Inflammatory macrophage treated with lipopolysaccharide for 1 hour (primary cell): ENCODE measurements at places on chromosomes 16 and 17.
A peak's percentile ranks its signal among the peaks of the same experiment; 100 is the strongest.

DNA sequence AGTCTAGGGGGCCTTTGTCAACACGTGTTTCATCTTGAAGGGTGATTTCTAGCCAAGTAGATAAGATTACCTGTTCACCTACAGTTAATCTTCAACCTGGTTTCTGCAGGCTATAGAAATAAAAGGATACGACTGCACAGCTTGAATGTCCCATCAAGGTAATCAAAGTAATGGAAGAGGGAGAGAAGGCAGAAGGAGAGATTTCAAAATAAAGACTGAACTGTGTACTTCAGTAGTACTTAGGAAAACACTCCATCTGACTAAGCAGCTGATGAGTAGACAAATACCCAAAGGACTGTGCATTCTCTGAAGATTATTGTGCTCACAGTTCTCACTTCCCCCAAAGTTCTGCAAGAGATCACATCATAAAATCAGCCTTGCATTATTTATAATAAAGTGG is 5.8 kb upstream of the RFFL start:
- peak; percentile 37 for DNase-seq

GRCh38 chr16:89546781-89547180 is 13.7 kb upstream of the RPL13 start:
- no peak for DNase-seq

GRCh38 chr17:46194393-46195216 is 1.4 kb upstream of the KANSL1 start:
- peak; percentile 50 for DNase-seq

DNA sequence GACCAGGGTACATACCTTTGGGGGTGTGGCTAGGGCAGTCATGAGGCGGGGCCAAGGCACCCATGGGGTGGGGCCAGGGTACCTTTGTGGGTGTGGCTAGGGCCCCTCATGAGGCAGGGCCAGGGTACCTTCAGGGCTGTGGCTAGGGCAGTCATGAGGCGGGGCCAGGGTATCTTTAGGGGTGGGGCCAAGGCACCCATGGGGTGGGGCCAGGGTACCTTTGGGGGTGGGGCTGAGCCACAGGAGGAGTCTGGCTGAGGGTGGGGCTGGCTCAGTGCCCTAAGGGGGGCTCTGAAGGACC is 3.5 kb downstream of the GNG13 start:
- DNase-seq: no peak

DNA sequence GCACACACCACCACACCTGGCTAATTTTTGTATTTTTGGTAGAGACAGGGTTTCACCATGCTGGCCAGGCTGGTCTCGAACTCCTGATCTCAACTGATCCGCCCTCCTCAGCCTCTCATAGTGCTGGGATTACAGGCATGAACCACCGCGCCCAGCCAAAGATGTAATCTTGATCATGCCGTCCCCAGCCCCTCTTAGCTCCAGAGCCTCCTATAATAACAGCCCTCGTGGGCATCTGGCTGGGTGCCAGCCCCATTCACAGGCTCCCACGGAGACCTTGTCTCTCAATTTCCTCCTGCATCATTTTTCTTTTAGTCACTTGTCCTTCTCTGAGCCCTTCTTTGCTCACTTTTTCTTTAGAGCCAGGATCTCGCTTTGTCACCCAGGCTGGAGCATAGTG is 94.2 kb downstream of the KATNIP start:
- no peak for DNase-seq

- no peak for DNase-seq
Observed at GRCh38 chr17:49748791-49749190, 15.1 kb downstream of the FAM117A start.

DNA sequence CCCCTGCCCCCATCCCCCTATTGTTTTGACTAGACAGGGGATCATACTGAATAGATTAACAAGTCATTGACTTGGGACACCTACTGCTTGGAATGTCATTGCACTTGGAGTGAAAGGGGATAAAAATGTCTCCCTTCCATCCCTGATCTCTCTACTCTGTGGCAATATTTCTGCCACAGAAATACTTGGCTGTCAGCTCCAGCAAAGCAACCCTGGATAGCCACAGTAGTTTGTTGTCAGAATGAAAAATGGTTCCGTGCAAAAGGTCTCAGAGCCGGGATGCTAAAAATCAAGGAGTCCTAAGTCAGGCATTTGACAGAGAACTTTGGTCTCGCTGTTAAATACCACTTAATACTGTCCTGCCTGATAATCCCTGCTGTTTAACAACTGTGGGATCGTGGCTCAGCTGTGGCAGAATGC is 722.0 kb upstream of the SOX9 start:
- DNase-seq: no peak

- DNase-seq: no peak
Observed at GRCh38 chr16:46828292-46828691, 2.7 kb downstream of the C16orf87 start.

- DNase-seq: no peak
Observed at GRCh38 chr16:86970279-86970678, 346.9 kb downstream of the C16orf95 start.

GRCh38 chr17:58333736-58334207 is 5.2 kb upstream of the TSPOAP1 start:
- DNase-seq: no peak

DNA sequence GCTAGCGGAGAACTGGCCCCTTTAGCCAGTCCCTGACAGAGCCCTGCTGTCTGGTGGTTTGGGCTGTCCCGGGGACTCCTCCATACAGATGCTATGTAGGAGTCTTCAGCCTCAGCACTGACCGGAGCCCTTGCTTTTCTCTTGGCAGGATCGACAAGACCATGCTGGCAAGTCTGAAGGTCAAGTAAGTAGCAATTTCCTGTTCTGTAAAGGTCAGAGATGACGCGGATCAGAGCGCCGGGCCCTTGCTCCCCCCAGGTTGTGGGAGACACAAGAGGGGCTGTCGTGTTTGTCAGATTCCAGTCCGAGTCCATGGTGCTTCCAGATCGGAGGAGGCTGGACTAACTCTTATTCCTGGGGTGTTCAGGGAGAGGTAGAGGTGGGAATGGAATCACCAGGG is 4.1 kb downstream of the RAP1GAP2 start:
- DNase-seq: no peak

- DNase-seq: no peak
Observed at GRCh38 chr17:64574646-64575045, 67.9 kb downstream of the CEP95 start.
